CD4-positive, CD25-positive, alpha-beta regulatory T cell (primary cell): ENCODE measurements at places on chromosomes 12 and 14. TPM values are rescaled to one million over a fixed set of nuclear protein-coding genes. Genes with fewer than 3 reads are reported as not detected.

DNA sequence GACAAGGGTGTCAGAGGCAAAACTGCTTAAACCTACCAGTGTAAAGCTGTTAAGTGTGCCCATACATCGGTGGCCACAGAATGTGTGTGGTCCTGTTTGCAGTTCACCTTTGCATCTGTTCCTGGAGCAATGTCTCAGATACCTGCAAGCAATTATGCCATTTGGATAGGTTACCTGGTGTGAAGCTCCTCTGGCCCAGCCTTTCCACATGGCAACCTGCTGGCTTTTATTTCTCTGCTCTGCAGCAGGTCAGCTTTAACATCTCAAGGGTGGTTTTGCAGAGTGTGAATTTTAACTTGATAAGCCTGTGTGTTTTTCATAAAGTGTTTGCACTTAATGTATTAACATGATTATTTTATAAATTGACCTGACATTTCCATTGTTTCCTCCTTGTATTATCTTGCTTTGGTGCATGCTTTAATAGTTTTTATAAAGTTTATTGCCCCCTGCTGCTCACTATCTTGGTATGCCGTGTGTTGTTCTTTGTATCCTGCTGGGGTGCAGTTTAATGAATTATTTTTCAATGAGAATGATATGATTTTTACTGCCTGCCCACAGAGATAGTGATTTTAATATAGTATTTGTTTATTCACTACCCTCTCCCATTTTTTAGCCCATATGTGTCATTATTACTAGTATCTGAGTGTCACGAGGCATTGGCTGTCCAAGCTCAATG is 403.8 kb downstream of the NPAS3 start:
- H3K27ac ChIP-seq, result no peak overlapping the region
- H3K4me1 ChIP-seq, result no peaks in the 10 kb centered on the region
- H3K36me3 ChIP-seq, result no peaks in the 10 kb centered on the region
- no peak for DNase-seq
- H3K27me3 ChIP-seq, result no peaks in the 10 kb centered on the region

DNA sequence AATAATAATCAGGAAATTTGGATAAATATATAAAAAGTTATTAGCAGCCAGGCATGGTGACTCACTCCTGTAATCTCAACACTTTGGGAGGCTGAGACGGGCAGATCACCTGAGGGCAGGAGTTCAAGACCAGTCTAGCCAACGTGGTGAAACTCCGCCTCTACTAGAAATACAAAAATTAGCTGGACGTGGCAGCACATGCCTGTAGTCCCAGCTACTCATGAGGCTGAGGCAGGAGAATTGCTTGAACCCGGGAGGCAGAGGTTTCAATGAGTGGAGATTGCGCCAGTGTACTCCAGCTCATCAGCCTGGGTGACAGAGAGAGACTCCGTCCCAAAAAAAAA is 64.5 kb downstream of the SYT1 start:
- H3K4me3 ChIP-seq, result no peak overlapping the region
- no peaks in the 10 kb centered on the region for H3K36me3 ChIP-seq
- no peaks in the 10 kb centered on the region for H3K27me3 ChIP-seq
- H3K27ac ChIP-seq, result no peak overlapping the region
- no peaks in the 10 kb centered on the region for H3K4me1 ChIP-seq
- DNase-seq, result no peak

DNA sequence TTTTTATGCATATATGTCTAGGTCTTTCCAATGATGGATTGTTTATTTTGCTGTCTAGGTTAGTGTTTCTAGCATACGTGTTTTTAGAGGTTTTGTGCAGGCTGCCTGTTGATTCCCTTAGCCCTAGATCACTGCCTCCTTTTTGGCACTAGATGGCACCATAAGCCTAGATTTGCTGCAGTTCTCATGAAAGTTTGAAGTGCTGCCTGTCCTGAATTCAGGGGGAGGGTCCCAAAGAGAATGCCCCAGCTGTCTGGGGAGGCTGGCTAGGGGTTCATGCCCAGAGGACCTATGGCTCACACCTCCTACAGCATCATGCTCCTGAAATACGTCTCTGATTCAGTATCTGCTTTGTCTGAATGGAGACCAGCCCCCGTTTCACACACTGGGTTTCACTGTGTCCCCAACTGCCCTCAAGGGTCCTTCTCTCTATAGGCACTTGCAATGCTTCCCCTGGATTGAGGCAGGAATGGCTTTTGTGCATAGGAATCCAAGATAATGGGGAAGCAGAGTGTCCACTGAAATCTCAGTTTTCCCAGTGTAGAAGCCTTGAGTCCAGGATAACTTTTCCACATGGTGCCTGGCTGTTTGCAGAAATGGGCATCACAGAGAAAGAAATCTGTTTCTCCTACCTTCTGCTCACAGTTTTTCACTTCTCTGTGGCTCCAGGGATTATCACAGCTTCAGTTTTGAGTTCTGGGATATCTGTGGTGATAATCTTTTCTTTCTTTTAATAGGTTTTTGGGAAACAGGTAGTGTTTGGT is 14.2 kb upstream of the TXNRD1 start:
- no peaks in the 10 kb centered on the region for H3K27me3 ChIP-seq
- no peak overlapping the region for H3K27ac ChIP-seq
- no peaks in the 10 kb centered on the region for H3K36me3 ChIP-seq

DNA sequence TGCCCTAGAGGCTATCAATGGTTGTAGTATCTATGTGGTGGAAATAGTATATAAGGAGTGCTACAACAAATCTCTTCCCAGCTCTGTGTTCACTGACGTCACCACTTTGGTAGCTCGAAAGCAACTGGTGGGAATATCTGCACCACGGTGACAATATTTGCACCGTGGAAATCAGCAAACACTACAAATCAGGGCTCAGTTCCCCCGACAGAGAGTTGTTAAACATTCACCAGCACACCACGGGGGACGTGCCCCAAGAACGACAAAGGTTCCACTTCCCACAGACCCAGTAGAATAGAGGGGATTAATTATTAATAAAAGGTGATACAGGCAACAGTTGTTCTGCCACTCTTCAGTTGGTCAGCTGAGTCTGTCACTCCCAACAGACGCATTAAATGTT is 98.4 kb downstream of the CCDC60 start:
- no peaks in the 10 kb centered on the region for H3K4me1 ChIP-seq
- no peaks in the 10 kb centered on the region for H3K36me3 ChIP-seq
- DNase-seq, result no peak
- H3K4me3 ChIP-seq, result no peak overlapping the region
- no peak overlapping the region for H3K27ac ChIP-seq

GRCh38 chr12:2513141-2514037 is 281.4 kb upstream of the FKBP4 start:
- H3K4me3 ChIP-seq, result no peak overlapping the region
- no peaks in the 10 kb centered on the region for H3K36me3 ChIP-seq
- DNase-seq, result no peak
- no peaks in the 10 kb centered on the region for H3K27me3 ChIP-seq
- no peak overlapping the region for H3K27ac ChIP-seq

GRCh38 chr12:12951504-12951903 is 466 bp downstream of the GPRC5D start:
- H3K27ac ChIP-seq, result no peak overlapping the region
- no peaks in the 10 kb centered on the region for H3K36me3 ChIP-seq
- no peak for DNase-seq
- H3K4me3 ChIP-seq, result no peak overlapping the region
- no peaks in the 10 kb centered on the region for H3K27me3 ChIP-seq

- no peaks in the 10 kb centered on the region for H3K27me3 ChIP-seq
- no peaks in the 10 kb centered on the region for H3K36me3 ChIP-seq
- no peak overlapping the region for H3K27ac ChIP-seq
- H3K4me1 ChIP-seq, result no peaks in the 10 kb centered on the region
These were observed 59.9 kb upstream of the CCDC60 start for GRCh38 chr12:119274636-119275065.

- no peak for DNase-seq
- H3K4me1 ChIP-seq, result no peaks in the 10 kb centered on the region
- no peaks in the 10 kb centered on the region for H3K36me3 ChIP-seq
- H3K27ac ChIP-seq, result no peak overlapping the region
- H3K4me3 ChIP-seq, result no peak overlapping the region
These were observed 302.8 kb downstream of the PAWR start for GRCh38 chr12:79388011-79388410.

DNA sequence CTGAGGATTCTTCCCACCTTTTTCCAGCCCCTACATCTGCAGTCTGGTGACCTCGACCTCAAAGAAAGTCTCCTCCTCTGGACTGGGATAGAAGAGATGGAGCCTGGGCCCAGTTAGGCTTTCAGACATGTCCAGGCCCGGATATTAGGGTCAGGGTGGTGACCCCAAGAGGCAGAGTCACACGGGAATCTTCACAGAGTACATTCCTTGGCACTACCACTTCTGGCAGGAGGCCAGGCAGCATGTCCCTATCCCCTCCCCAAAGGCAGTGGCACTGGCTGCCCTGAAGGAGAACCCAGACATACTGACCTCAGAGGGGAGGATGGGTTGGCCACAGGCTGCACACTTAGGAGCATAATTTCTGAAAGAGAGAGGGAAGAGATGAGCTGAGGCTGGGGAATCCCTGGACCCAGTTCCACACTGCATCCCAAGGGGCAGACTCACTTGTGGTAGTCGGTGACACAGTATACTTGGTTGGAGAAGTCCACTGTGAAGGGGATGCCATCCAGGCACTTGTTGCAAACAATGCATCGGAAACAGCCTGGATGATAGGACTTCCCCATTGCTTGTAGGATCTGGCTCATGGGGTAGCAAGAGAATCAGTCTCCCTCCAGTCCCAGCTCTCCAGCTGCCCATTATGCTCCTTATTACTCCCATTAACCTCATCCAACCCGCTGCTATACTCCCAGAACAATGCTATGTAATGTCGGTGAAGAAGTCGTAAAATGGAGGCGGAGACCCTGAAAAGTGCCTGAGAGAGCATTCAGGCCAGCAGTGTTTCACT is 7.6 kb downstream of the AJUBA start:
- H3K4me1 ChIP-seq, result no peaks in the 10 kb centered on the region
- no peak overlapping the region for H3K27ac ChIP-seq
- peaks cover 3% of the 10 kb centered on the region for H3K27me3 ChIP-seq
- H3K36me3 ChIP-seq, result no peaks in the 10 kb centered on the region

GRCh38 chr14:39664646-39665045 is 232.4 kb upstream of the FBXO33 start:
- H3K27ac ChIP-seq, result no peak overlapping the region
- no peaks in the 10 kb centered on the region for H3K4me1 ChIP-seq
- H3K4me3 ChIP-seq, result no peak overlapping the region
- no peaks in the 10 kb centered on the region for H3K36me3 ChIP-seq
- DNase-seq, result no peak
- no peaks in the 10 kb centered on the region for H3K27me3 ChIP-seq

DNA sequence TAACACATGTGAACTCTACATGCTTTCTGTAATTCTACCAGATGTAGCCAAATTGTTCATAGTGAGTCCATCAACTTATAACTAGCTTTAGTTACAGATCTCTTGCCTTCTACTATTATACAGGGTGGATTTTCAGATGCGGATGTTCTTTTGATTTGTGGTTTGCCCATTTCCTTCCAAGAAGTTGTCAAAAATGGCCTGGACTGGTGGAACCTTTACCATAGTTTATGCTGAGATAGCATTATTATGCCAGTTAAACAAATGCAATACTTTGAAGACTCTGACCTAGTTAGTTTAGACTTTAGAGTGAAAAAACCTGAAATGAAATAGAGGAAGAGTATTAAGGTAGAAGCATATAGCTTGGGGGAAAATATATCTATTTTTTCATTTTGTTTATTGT is 27.4 kb upstream of the CFL2 start:
- H3K36me3 ChIP-seq, result no peaks in the 10 kb centered on the region
- H3K27me3 ChIP-seq, result no peaks in the 10 kb centered on the region
- H3K4me3 ChIP-seq, result peak overlapping the region; percentile 48
- H3K4me1 ChIP-seq, result peaks cover 10% of the 10 kb centered on the region
- peak; percentile 59 for DNase-seq

DNA sequence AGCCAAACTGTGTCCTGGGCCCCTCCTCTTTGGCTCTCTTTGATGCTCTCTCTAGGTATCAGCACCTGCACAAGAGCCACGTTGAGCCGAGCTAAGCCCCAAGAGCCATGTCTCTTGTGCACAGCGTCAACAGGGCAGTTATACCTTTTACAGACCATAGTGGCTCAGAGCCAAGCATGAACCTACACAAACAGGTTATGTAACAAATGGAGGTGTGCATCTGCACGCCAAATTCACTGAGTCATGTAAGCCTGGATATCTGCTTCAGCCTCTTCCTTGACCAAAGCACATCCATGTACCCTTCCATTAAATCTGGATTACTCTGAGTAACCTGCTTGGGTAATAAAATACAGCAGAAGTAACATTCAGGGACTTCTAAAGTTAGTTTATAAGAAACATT is 509.7 kb downstream of the NAV3 start:
- no peak for DNase-seq
- H3K27me3 ChIP-seq, result no peaks in the 10 kb centered on the region
- no peak overlapping the region for H3K4me3 ChIP-seq
- H3K36me3 ChIP-seq, result no peaks in the 10 kb centered on the region

GRCh38 chr14:95464103-95464502 is 52.3 kb downstream of the SYNE3 start:
- peak overlapping the region; percentile 84 for H3K27ac ChIP-seq
- DNase-seq, result no peak
- H3K36me3 ChIP-seq, result peaks cover 56% of the 10 kb centered on the region
- H3K27me3 ChIP-seq, result no peaks in the 10 kb centered on the region

- no peak overlapping the region for H3K27ac ChIP-seq
- no peaks in the 10 kb centered on the region for H3K36me3 ChIP-seq
- H3K4me3 ChIP-seq, result no peak overlapping the region
- H3K4me1 ChIP-seq, result no peaks in the 10 kb centered on the region
- no peak for DNase-seq
These were observed 114.0 kb downstream of the RPAP3 start for GRCh38 chr12:47591795-47592194.

DNA sequence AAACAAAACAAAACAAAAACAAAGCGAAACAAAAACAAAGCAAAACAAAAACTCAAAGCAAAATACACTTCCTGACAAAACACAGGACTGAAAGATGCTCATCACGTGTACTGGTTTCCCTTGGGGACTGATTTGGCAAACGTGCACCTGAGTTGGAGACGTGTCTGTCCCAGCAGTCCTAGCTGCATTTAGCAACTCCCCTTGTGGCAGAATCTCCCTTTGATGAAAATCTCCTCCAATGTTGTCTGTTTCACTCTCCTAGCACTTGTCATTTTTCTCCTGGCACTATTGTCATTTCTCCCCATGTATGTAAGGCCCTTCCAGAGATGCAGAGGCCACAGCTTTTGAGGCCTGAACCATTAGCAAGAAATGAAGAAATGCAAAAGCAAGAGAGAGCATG is 6.8 kb upstream of the SLC24A4 start:
- H3K27me3 ChIP-seq, result peaks cover 6% of the 10 kb centered on the region
- H3K36me3 ChIP-seq, result no peaks in the 10 kb centered on the region

GRCh38 chr12:45986641-45987339 is 3.6 kb downstream of the SCAF11 start:
- H3K36me3 ChIP-seq, result peaks cover 4% of the 10 kb centered on the region
- peak overlapping the region; percentile 93 for H3K4me3 ChIP-seq
- no peaks in the 10 kb centered on the region for H3K27me3 ChIP-seq
- DNase-seq, result no peak
- H3K27ac ChIP-seq, result peak overlapping the region; percentile 67

Gene ARHGDIB
- total RNA-seq, result 1,263 TPM

Gene STON2
- 4.4 TPM for total RNA-seq

Gene REM2
- total RNA-seq, result 11.1 TPM

Gene SYCP3
- 0.27 TPM for total RNA-seq

Gene SLC2A14
- total RNA-seq, result 0.25 TPM

Gene RASSF9
- total RNA-seq, result not detected

Gene KIF5A
- total RNA-seq, result 0.72 TPM

Gene SLC39A2
- total RNA-seq, result not detected

Gene TMEM229B
- total RNA-seq, result 12.3 TPM

Gene RPGRIP1
- not detected for total RNA-seq

Gene TSPAN11
- not detected for total RNA-seq

Gene P2RX2
- not detected for total RNA-seq

Gene NDUFA9
- 61.1 TPM for total RNA-seq
